ENCODE measurements at places on chromosomes 1 and 21. TPM values are rescaled to one million over a fixed set of nuclear protein-coding genes. Genes with fewer than 3 reads are reported as not detected.

- H3K27me3 ChIP-seq, result no peaks in the 10 kb centered on the region
- H3K4me1 ChIP-seq, result no peaks in the 10 kb centered on the region
- no peak for DNase-seq
- no peak overlapping the region for H3K27ac ChIP-seq
Observed at GRCh38 chr1:44895919-44896734, 53.1 kb upstream of the PTCH2 start.

GRCh38 chr21:41142051-41142795, 25.7 kb upstream of the BACE2 start:
- H3K27me3 ChIP-seq, result no peaks in the 10 kb centered on the region
- H3K4me3 ChIP-seq, result no peak overlapping the region
- peak; percentile 10 for DNase-seq
- peaks cover 20% of the 10 kb centered on the region for H3K4me1 ChIP-seq

DNA sequence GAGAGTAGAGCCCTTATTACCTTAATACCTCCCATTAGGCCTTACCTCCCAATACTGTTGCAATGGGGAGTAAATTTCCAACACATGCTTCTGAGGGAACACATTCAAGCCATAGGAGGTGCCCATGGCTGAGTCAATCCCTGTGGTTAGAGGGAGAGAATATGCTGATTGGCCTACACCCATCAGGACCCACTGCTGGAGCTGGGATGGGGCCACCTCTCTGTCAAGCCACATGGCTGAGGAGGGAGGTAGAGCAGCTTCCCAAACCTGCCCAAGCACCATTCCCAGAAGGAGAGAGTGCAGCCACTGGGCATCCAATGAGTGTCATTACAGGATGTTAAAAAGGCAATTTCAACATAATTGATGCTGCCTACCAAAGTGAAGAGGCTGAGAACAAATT, 228.1 kb downstream of the C1orf94 start:
- no peak overlapping the region for H3K4me3 ChIP-seq
- no peaks in the 10 kb centered on the region for H3K27me3 ChIP-seq
- H3K36me3 ChIP-seq, result no peaks in the 10 kb centered on the region
- no peak for DNase-seq
- peaks cover 13% of the 10 kb centered on the region for H3K4me1 ChIP-seq

DNA sequence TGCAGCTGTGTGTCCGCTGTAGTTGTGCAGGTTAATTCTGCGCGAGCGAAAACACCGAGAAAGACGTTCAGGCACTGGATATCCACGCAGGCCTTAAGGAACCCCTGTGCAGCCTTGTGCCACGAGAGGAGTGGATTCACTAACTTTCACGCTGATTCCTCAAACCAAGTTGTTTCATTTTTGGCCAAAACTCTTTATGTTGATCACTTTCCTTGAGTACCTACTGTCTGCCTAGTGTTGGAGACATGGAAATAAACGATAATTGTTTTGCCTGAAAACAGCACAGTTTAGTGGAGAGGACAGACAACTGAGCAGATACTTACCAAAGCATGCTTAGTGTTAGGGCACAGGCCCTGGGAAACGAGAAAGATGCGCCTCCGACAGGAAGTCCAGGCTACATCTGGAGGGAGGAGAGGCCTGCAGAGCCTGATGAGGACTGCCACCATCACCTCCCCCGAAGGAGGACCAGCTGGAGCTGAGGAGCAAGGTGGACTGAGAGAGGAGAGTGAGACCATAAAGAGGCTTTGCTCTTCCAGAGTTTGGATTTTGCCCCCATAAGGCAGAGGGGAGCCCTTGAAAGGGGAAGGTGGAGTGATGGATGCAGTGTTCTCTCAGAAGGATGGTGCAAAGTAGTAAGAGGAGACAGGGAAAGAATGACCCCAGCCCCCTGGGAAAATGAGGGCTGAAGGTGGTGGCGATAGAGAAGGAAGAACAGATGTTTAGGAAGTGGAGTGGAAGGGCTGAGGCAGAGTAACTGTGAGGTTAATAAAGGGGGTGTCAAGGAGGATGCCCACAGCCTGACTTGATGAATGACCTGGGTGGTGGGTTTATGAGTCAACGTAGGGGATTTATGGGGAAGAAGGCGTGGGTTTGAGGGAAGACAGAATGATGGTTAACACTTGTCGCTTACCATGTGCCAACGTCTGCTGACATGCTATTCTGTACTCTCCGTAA, 956 bp upstream of the SCAF4 start:
- DNase-seq, result peak; percentile 18
- no peaks in the 10 kb centered on the region for H3K27me3 ChIP-seq
- H3K4me3 ChIP-seq, result peak overlapping the region; percentile 53
- peaks cover 39% of the 10 kb centered on the region for H3K4me1 ChIP-seq
- no peaks in the 10 kb centered on the region for H3K36me3 ChIP-seq

DNA sequence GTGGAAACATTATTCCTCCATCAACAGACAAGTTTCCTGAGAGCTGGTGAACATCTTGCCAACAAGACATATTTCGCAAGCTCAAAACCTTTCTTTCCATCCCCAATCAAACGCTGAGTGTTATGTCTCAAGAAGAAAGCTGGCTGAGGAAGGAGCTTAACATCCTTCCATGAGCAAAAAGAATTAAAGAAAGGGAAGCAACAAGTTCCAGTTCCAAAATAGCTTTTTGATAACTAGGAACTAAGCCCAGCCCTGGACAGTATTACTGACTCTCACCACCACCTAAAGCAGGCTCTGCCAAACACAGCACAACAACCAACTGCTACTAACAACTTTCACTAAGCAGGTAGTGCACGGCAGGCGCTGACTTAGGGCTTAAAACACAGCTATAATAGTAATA, 50.2 kb downstream of the CAPZB start:
- peak overlapping the region; percentile 70 for H3K27ac ChIP-seq
- no peak for DNase-seq
- no peaks in the 10 kb centered on the region for H3K27me3 ChIP-seq
- no peak overlapping the region for H3K4me3 ChIP-seq

DNA sequence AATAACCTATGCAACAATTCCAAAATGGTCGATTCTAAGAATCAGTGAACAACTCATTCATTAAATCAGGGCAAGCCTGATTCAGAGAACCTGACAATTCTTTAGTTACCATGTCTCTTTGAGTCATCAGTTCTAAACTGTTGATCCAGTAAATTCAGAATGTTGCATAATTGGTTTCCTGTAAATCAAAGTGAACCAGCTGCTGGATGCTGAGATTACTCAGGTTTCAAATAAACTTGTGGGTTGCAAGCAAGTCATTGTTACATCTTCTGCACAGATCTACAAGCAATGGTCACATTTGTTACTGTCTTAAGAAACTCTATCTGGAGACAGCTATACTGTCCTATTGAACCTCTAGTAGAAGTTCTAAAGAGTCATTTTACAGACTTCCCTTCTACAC, 16.5 kb downstream of the PLA2G2D start:
- H3K27ac ChIP-seq, result no peak overlapping the region
- H3K4me3 ChIP-seq, result no peak overlapping the region
- H3K36me3 ChIP-seq, result no peaks in the 10 kb centered on the region
- no peak for DNase-seq
- no peaks in the 10 kb centered on the region for H3K27me3 ChIP-seq
- no peaks in the 10 kb centered on the region for H3K4me1 ChIP-seq

DNA sequence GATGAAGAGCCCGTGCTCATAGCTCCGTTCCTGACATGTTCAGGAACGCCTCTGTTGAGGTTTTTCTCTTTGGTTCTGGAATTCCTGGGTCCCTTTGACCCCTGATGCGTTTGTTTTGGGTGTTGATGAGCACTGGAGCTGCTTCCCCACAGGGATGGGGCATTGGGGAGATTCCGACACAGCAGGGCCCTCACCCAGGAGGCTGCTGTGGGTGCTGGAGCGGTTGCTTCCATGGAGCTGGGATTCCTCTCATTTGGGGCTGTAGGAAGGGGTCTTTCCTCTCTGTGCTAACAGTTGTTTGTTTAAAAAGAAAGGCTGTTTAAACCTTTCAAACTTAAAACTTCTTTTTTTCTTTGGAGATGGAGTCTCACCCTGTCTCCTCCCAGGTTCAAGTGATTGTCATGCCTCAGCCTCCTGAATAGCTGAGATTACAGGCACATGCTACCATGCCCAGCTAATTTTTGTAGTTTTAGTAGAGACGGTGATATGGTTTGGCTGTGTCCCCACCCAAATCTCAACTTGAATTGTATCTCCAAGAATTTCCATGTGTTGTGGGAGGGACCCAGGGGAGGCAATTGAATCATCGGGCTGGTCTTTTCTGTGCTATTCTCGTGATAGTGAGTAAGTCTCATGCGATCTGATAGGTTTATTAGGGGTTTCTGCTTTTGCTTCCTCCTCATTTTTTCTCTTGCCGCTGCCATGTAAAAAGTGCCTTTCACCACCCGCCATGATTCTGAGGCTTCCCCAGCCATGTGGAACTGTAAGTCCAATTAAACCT, 48.9 kb downstream of the SKI start:
- no peak overlapping the region for H3K27ac ChIP-seq
- H3K4me1 ChIP-seq, result peaks cover 56% of the 10 kb centered on the region
- no peak for DNase-seq
- no peaks in the 10 kb centered on the region for H3K36me3 ChIP-seq
- H3K27me3 ChIP-seq, result no peaks in the 10 kb centered on the region

The PUM1 gene
- 30.9 TPM for total RNA-seq

DNA sequence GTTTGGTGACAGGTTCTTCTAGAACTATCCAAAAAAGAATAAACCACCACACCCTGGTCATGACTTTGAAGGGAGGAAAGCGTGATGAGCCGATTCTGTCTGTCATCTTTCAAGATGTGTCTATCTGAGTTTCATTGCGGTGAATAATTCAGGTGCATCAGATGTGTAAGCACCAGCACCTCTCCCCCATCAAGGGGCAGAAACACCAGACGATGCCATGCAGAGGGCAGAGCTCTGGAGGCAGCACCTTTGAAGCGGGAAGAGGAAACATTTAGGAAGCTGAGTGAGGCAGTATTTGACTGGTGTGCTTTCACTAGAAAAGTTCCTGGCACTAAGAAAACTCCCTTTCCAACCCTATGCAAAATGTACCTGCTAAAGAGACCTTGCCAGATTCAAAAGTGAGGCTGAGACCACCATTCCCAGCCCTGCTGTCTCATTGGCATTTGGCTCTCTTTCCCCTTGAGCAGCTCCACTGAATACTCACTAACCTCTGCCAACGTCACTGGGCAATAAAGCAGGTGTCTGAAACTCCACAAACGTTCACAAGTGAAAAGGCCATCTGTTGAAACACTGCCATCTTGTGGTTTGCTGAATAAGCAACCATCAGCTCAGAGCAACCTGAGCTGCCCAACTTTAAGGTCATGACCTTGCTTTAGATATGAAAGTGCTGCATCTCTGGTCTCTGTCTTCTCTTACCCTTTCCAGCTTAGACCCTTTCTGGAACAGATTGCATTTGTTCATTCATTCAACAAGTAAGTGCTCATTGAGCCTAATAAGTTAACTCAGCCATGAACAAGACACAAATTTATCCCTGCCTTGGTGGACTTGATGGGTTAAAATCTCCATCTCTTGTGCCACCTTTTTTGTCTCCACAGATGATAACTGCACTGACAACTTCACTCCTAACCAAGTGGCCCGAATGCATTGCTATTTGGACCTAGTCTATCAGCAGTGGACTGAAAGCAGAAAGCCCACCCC, 228.6 kb downstream of the PAPPA2 start:
- no peak overlapping the region for H3K4me3 ChIP-seq
- no peaks in the 10 kb centered on the region for H3K36me3 ChIP-seq
- no peak overlapping the region for H3K27ac ChIP-seq
- H3K27me3 ChIP-seq, result no peaks in the 10 kb centered on the region

- no peaks in the 10 kb centered on the region for H3K27me3 ChIP-seq
- no peak for DNase-seq
- no peaks in the 10 kb centered on the region for H3K36me3 ChIP-seq
Observed at GRCh38 chr1:211978596-211978995, 56.8 kb downstream of the INTS7 start.

The CD5L gene
- total RNA-seq, result not detected

The LEFTY1 gene
- 138 TPM for total RNA-seq

DNA sequence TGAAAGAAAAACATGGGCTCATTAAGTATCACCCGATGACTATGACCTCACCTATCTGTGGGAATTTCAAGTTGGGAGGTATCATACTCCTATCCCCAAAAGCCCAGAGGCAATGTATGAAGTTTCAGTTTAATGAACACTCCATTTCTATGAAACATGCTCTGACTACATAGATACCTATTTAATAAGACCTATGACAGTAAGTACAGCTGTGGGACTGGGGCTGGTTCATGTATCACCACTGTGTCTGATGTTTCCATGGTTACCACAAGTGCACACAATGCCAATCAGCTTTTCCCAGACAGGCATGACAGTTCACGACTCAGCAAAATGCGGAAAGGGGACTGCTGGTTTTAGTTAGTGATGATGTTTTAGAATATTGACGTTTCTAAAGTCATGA, 167.7 kb downstream of the SIPA1L2 start:
- peaks cover 14% of the 10 kb centered on the region for H3K4me1 ChIP-seq
- no peak overlapping the region for H3K27ac ChIP-seq

GRCh38 chr21:36297938-36298572, 21.9 kb upstream of the MORC3 start:
- peaks cover 11% of the 10 kb centered on the region for H3K4me1 ChIP-seq
- H3K4me3 ChIP-seq, result no peak overlapping the region
- peak; percentile 35 for DNase-seq
- H3K27ac ChIP-seq, result peak overlapping the region; percentile 59

GRCh38 chr1:79785561-79785960, 779.0 kb upstream of the ADGRL4 start:
- H3K4me3 ChIP-seq, result no peak overlapping the region
- H3K27me3 ChIP-seq, result no peaks in the 10 kb centered on the region
- H3K4me1 ChIP-seq, result peaks cover 18% of the 10 kb centered on the region

The ANKRD13C gene
- 21.8 TPM for total RNA-seq

DNA sequence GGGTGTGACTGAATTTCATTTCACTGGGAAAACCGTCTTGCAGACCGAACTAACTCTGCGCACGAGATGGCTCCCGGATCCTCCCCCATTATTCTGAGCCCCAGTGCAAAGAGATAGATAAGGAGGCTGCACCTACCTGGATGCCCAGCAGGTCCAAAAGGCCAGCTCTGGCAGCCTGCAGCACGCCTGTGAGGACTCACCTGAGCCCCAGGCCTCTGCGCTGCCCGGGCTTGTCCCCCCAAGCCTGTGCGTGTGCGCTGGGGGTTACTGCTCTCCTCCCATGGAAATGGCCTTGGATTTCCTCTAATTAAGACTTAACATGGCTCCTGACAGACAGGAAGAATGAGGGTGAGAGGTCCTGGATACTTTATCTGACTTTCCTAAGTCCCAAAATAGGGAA, 83.4 kb downstream of the MDM4 start:
- no peak overlapping the region for H3K27ac ChIP-seq
- no peaks in the 10 kb centered on the region for H3K4me1 ChIP-seq
- no peak overlapping the region for H3K4me3 ChIP-seq
- no peak for DNase-seq
- no peaks in the 10 kb centered on the region for H3K36me3 ChIP-seq
- H3K27me3 ChIP-seq, result no peaks in the 10 kb centered on the region

- no peak for DNase-seq
- no peak overlapping the region for H3K27ac ChIP-seq
- no peaks in the 10 kb centered on the region for H3K4me1 ChIP-seq
- H3K4me3 ChIP-seq, result no peak overlapping the region
Observed at GRCh38 chr21:43912910-43913309, 47.9 kb downstream of the AGPAT3 start.

GRCh38 chr1:167648252-167648849, 18.3 kb downstream of the RCSD1 start:
- no peaks in the 10 kb centered on the region for H3K4me1 ChIP-seq
- no peak overlapping the region for H3K4me3 ChIP-seq
- no peak for DNase-seq
- no peaks in the 10 kb centered on the region for H3K36me3 ChIP-seq
- no peak overlapping the region for H3K27ac ChIP-seq

GRCh38 chr21:40191196-40191595, 324.0 kb downstream of the PCP4 start:
- DNase-seq, result no peak
- no peaks in the 10 kb centered on the region for H3K4me1 ChIP-seq
- H3K27ac ChIP-seq, result no peak overlapping the region
- H3K27me3 ChIP-seq, result no peaks in the 10 kb centered on the region
- H3K4me3 ChIP-seq, result no peak overlapping the region

Data from body of pancreas (tissue), 4 donors.